ENCODE measurements at places on chromosomes 12 and 14.
A peak's percentile ranks its signal among the peaks of the same experiment; 100 is the strongest.

- no peak for DNase-seq
Observed at GRCh38 chr12:101238800-101239329, 28.8 kb upstream of the SLC5A8 start.

- DNase-seq: no peak
Observed at GRCh38 chr12:6233121-6233971, 33.1 kb downstream of the CD9 start.

GRCh38 chr12:97316321-97316720 is 146.3 kb upstream of the RMST start:
- no peak for DNase-seq

DNA sequence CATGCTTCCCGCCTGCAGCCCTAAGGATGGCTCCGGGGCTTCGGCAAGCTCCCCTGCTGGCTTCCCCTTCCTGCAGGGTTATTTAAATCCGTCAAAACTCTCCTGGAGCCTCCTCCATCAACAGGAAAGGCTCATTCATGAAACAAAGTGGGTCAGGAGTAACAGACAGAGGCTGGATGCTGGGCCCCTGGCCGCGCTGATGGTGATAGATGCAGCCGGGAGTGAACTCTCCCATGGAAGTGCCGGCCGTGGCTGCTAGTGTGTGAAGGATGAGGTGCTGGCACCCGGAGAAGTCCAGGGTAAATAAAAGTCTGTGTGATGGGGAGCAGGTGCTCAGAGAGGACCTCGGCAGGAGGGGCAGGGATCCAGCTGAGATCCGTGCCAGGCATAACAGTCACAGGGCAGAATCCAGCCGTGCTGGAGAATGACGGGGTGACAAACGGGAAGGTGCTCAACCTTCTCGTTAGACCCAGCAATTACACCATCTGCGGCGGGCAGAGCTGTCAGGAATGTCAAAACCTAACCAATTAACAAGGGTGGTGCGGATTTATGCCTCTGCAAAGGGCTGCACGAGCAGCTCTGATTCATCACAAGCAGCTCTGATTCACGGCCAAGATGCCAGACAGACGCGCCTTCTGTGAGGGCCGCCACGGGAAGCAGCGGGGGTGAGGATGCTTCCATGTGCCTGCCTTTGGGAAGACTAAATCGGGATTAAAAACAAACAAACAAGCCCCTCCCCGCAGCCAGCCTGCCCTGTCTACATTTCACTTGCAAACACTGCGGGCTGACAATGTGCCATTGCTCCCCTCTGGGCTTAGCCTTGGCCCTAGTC is 55.6 kb downstream of the SYNE3 start:
- DNase-seq: peak; percentile 94

DNA sequence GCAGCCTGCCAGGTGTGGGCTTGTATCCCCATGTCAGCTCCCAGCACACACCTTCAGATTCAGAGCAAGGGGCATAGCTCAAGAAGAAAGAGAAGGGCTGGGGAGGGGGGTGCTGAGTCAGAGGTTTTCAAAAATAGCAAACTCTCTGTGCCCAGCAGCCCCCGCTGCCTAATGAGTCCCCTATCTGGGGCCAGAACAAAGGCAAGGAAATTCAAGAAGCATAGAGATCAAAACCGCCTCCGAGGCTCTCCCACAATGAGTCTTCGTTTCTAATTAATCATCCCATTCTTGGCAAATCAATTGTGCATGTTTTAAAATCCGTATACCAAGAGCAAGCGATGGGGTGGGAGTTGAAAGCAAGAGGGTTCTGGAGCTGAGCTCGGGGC is 19.5 kb upstream of the CMKLR1 start:
- DNase-seq: no peak

- DNase-seq: no peak
Observed at GRCh38 chr12:55933799-55934742, 3.1 kb downstream of the DGKA start.

DNA sequence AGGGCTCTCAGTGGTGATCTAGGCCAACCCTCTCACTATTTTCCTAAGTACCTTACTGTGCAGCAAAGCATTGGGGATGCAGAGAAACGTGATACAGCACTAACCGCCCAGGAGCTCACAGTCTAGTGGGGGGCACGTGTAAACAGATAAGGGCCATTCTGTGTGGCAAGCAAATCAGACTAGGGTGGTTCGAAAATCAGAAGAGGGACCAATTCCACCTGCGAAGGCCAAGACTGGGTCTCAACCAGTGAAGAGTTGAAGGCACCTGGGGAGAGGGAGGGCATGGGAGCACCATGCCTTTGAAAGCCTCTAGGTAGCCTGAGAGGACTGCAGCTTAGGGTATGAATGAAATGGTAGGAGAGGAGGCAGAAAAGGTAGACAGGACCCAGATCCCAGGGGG is 2.2 kb downstream of the PITPNM2 start:
- DNase-seq: no peak

DNA sequence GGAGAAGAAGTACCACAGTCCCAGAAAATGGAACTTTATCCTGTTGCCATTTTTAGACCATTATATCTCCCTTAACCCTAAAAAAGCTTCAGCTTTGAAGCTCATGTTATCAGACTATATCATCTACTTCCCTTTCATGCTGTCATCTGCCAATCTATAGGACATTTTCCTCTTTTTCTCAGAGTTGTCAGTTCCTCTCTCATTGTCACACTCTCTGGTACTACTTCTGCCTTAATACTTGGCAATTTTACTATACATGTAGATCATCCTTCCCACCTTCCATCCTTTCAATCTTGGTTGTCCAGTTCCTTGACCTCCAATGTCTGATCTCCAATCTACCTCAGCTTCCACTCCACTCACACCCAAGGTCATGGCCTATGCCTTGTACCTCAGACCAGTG is 57.4 kb downstream of the SLC15A5 start:
- DNase-seq: no peak

GRCh38 chr14:36362648-36363047 is 42.2 kb upstream of the MBIP start:
- peak; percentile 29 for DNase-seq
